ENCODE measurements at places on chromosomes 7 and 10.

- DNase-seq, result no peak
Measured at GRCh38 chr10:93580828-93581227, 14.4 kb downstream of the FFAR4 start.

GRCh38 chr10:99623919-99624318 is 3.7 kb upstream of the SLC25A28 start:
- DNase-seq, result no peak

- peak; percentile 72 for DNase-seq
Measured at GRCh38 chr7:158829021-158829341, 328 bp downstream of the ESYT2 start.

DNA sequence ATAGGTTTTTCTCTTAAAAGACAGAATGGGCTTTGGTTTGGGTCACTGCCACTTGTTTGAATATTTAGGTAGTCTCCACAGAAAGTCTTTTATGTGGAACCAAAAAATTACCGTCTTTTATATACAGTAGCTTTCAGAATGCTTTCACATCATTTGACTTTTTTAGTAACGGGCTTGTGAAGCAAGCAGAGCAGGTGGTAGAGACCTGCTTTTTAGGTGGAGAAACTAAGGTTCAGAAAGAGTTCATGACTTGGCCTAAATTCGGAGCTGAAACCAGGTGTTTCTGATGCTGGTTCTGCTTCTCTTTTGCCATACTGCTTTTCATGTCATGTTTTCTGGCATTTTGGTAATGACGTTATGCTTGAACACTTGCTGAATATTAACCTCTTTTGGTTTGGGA is 36.3 kb downstream of the GARS1 start:
- DNase-seq, result no peak

GRCh38 chr7:134527979-134528371 is 608 bp downstream of the AKR1B10 start:
- DNase-seq, result peak; percentile 83

GRCh38 chr10:114077815-114078219 is 34.2 kb downstream of the ADRB1 start:
- no peak for DNase-seq

GRCh38 chr10:34535872-34536271 is 279.2 kb downstream of the PARD3 start:
- DNase-seq, result no peak

- no peak for DNase-seq
Measured at GRCh38 chr7:151023232-151023631, 1.1 kb downstream of the ATG9B start.

GRCh38 chr7:1741751-1742554 is 71.9 kb downstream of the ELFN1 start:
- no peak for DNase-seq

GRCh38 chr10:115861455-115861854 is 411.6 kb downstream of the GFRA1 start:
- peak; percentile 5 for DNase-seq

- DNase-seq, result peak; percentile 91
Measured at GRCh38 chr7:16051561-16052255, 365.2 kb upstream of the MEOX2 start.

DNA sequence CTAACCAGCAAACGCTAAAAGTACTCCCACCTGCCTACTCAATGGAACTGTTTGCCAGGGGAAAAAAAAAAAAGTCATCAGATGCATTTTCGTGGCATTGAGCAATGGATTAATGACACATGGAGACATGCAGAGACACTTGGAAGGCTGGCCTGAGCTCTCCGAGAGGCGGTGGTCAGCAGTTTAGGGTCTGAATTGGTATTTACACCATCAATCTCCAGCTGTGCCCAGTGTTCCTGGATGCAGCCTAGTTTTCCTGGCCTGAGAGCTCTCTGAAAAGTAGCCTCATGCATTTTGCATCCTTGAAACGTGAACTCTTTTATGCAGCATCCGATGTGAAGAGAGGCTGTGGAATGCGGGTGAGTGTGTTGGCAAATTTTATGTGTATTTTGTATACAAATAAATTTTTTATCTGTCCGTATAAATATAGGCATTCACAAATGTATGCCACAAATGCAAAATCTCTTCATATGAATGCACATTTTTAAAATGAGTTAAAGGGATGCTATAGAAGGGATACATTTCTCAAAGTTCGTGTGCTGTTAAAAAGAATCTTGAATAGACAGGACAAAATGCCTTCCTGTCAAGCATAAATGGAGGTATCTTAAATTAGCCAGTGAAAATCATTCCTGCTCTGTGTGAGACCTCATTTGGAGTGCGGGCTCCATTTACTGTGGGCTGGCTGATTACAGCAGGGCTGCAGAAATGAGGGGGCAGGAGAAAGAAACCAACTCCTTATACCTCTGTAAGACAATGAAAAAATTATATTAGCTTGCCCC is 137.7 kb upstream of the PFKP start:
- no peak for DNase-seq

GRCh38 chr10:8006274-8006999 is 48.1 kb upstream of the GATA3 start:
- DNase-seq, result no peak

- DNase-seq, result no peak
Measured at GRCh38 chr7:157467496-157468212, 130.8 kb downstream of the DNAJB6 start.

GRCh38 chr10:84328418-84329195 is at the start of gene CCSER2:
Gene CCSER2 (plus strand): TSS chr10:84328589. CDS start chr10:84371053, 42,464 bp downstream.
- DNase-seq, result no peak

DNA sequence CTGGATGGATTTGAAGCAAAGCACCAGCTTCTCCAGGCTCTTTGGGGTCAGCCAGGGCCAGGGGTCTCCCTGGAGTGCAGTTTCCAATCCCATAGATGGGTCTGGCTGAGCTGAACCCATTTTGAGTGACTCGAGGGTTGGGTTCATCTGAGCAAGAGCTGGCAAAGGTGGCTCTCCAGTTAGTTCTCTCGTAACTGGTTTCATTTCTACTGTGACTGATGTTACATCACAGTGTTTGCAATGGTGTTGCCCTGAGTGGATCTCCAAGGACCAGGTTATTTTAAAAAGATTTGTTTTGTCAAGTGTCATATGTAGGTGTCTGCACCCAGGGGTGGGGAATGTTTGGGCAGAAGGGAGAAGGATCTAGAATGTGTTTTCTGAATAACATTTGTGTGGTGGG is 14.2 kb downstream of the LEP start:
- DNase-seq, result no peak

DNA sequence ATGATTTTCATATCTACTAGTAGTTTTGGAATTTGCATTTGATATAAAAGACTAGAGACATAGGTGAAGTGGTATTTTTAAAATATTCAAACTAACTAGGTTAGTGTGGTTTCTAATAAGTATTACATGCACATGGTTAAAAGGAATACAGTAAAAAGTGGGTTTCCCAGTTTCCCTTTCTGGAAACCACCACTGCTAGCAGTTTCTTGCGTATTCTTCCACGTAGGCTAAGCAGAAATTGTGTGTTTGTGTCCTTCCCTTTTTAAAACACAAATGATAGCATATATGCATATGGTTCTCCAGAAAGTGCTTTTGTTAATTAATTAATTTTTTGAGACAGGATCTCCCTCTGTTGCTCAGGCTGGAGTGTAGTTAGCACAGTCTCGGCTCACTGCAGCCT is 15.4 kb downstream of the NRF1 start:
- no peak for DNase-seq

- no peak for DNase-seq
Measured at GRCh38 chr7:63077841-63078240, 920.8 kb upstream of the ZNF722 start.

DNA sequence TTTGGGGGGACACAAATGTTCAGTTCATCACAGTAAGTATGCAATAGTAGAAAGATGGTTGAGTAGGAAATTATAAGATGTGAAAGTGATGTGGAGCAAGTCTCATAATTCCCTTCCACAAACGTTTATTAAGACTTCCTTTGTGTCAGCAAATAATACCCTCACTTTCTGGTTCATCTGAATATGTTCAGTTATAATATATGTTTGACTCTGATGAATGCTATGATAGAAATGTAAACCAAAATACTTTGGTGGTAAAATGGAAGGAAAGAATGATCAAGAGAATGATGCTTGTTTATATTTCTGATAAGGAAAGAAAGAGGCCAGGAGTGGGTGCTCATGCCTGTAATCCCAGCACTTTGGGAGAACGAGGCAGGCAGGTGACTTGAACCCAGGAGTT is 111.7 kb upstream of the PLXDC2 start:
- no peak for DNase-seq

- no peak for DNase-seq
Measured at GRCh38 chr10:14162629-14163344, 167.9 kb downstream of the FRMD4A start.

GRCh38 chr7:102223184-102223583 is 63.5 kb upstream of the SH2B2 start:
- DNase-seq, result no peak

DNA sequence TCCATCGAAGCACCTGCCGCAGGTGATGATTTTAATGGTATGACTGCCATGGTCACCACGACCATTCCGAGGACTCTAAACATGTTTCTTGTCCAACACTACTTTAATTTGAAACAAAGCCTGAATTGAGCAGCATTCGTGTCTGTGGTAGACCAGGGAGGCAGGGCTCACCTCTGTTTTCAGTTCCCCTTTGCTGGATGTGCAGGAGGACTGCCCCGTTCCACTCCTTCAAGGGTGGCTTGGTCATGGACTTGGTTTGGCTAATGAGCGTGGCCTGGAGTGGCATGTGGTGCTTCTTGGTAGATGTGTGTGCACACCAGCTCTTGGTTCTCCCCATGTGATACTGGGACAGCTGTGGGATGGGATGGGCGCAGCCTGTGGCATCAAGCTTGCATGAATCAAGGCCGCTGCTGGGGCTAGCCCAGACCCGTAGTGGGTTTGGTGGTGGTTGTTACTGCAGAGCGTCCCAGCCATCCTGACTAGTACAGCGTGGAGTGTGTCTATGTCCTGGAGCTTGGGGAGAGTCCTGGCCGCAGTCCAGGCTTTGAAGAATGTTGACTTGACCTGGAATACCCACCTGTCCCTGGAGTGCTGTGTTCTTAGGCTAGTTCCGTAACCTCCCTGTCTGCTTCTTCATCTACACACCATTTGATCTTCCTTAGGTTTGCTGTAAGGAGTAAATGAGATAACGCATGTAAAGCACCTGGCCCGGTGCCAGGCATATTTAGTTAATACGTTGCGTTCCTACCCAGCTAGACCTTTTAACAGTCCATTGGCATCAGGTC is 34.8 kb downstream of the MGMT start:
- DNase-seq, result no peak

DNA sequence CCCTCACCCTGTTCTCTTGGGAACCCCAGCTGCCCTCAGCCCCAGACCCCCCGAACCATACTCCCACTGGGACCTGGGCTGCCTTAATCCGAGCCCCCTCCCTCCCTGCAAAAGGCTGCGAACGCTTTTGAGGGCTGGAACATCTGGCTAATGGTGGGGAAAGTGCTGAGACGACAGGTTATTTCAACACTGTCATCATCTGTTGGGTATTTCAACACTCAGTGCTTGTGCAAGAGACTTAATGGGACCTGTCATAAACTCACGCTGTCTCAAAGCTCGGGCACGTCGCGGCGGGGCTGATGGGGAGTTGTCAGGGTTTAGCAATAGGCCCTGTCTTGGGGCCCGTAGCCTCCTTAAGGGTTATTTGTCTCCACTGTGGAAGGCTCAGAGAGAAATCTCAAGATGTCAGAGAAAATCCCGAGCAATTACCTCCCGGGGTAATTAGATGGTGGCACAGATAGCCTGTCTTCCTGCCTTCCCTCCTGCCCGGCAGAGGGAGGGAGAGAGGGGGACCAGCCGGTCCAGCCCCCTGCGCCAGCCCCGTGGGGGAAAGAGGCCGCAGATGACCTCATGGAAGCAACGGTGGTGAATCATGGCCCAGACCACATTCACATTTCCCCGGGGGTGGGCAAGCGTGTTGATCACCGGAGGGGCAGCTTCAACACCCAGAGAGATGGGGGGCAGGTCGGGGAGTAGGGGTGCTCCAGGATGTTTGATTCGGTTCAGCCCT is 88.7 kb upstream of the MYL10 start:
- DNase-seq, result peak; percentile 32

GRCh38 chr7:22418251-22419046 is 61.5 kb upstream of the RAPGEF5 start:
- no peak for DNase-seq

- no peak for DNase-seq
Measured at GRCh38 chr10:107749235-107749634, 584.7 kb upstream of the SORCS1 start.

DNA sequence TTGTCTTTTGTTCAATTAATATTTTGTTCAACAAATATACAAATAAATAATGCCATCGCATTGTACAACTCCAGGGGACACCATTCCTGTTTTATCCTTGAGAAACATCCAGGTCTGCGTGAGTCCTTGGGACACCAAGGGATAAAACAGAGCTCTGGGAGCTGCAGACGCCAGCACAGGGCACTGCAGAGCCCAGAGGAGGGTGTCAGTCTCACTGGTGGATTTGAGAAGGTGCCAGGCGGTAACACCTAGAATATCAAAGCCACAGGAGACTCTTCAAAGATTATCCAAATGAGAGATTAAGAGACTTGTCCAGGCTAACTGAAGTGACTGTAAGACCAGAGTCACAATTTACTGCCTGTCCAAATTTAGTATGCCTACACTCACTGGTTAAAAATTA is 55.3 kb downstream of the TEX36 start:
- DNase-seq, result no peak

DNA sequence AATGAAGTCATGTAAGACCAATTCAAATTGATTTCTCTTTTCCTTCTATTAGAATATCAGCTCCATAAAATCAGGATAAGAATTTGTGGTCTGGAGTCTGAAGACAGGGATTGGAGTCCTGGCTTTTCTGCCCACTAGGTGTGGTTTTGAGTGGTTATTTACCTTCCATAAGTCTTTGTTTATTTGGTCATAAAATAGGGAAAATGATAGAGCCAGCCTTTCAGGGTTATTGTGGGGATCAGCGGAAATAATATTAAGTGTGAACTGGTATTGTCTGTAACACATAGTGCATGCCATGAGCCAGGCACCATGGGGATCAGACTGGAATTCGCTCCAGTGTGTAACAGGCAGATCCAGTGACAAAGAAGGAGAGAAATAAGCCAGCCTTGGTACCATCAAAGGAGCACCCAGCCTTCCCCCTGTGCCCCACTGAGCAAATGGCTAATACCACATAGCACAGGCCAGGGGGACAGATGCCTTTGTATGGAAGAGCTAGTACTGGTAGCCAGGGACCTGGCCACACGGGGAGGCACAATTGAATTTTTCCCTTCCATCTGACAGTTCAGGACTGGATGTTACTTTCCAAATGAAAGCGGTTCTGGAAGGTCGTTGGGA is 509.7 kb upstream of the PODXL start:
- no peak for DNase-seq

DNA sequence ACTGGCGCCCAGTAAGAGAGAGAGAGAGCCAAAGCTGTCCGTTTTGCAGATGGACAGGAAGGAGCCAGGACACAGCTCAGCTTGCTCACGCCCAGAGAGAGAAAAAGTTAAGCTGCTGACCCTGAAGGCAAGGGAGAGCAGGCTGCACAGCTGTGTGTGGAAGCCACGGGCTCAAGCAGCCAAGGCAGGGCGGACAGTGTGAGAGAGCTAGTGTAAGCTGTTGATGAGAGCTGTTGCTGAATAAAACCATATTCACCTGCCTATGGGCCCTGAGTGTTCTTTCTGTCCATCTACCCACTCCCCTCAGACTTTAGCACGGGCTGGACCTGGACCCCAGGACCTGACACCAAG is 5.4 kb downstream of the INMT start:
- no peak for DNase-seq

- DNase-seq, result no peak
Measured at GRCh38 chr7:158312789-158313188, 274.8 kb downstream of the PTPRN2 start.

- DNase-seq, result peak; percentile 8
Measured at GRCh38 chr7:87934699-87935383, 790 bp downstream of the ADAM22 start.
